ENCODE measurements at places on chromosomes 1 and 21.

DNA sequence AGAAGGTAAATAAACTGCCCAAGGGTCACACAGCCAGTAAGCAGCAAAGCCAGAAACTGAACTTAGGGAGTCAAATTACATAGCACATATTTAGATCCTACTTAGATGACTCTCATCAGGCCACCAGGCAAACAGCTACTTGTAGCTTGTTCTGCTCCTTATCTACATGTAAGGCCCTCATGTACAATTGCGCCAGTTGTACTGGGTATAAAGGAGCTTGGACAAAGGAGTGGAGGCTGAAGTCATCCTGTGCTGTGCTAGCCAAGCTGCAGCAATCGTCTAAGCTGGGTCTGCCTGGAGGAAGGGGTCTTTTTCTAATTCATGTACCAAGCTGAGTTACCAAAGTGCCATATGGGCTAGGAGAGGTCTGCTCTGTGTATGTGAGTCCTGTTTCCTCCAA is 12.8 kb downstream of the ETNK2 start:
- DNase-seq: no peak

DNA sequence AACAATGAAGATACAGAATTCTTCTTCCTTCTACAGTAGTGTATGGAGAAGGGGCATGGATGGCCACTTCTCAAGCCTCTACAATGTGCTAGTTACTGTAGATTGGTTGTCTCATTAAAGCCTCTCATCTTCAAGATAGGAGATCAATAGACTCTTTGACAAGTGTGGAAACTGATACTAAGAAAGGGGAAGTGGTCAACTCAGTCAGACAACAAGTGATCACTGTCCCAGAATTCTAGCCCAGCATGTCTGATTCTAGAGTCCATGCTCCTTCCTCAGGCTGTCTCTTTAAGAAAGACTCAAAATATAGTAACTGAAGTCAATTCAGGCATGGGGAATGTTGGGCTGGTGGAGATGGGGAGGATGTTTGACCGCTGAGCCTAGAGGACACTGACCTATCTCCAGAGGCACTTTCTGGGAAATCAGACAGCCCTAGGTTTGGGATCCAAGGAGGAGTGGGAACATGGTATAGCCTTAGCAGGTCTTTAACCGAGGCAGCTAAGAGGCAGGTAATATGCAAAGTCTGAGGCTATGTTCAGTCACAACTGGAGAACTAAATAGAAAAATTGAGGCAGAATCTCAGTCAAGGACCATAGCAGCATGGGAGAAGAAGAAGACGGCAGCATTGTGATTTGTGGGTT is 39.3 kb upstream of the EYA3 start:
- DNase-seq: no peak

- peak; percentile 69 for DNase-seq
These were observed 13.0 kb downstream of the IFI6 start for GRCh38 chr1:27658951-27659496.

- DNase-seq: peak; percentile 95
These were observed 46.3 kb downstream of the IER5 start for GRCh38 chr1:181134543-181135436.

- DNase-seq: no peak
These were observed 77.9 kb downstream of the POFUT2 start for GRCh38 chr21:45209685-45210284.

DNA sequence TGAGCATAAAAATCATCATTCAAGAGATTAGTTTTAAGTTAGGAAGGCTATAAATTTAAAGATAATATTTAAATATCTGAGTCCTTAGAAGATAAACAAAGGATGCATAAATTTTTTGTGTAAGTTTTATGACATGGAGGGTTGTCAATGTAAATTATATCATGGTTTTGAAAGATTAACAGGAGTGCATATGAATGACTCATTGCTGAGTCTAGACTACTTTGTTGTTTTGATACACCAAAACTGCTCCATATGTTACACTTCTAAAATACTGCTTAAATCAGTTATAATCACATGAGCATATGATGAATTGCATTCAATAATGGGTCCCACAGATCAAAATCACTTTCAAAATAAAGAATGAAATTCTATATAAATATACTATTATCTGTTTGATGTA is 312.5 kb downstream of the KCNT2 start:
- DNase-seq: no peak

GRCh38 chr1:30348147-30348546 is 375.2 kb downstream of the MATN1 start:
- DNase-seq: no peak

GRCh38 chr1:40404670-40405462 is 31.3 kb downstream of the SMAP2 start:
- no peak for DNase-seq

DNA sequence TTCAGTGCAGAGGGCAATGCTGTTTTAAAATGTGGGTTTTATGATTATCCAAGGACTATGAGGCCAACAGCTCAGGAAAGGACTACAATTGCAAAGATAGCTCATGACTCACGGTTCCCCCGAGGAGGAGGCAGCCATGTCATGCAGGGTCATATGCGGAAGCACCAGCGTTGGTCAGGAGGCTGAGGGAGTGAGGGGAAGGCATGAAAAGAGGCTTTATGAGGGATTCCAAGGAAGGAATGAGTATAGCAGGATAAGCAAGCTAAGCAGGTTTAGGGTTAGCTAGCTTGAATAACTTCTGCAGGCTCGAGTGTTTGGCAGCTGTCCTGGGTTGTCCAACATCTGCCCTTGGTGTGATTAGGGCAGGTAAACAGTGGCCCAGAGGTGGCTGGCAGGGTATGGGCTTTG is 495.1 kb downstream of the SETD4 start:
- no peak for DNase-seq

DNA sequence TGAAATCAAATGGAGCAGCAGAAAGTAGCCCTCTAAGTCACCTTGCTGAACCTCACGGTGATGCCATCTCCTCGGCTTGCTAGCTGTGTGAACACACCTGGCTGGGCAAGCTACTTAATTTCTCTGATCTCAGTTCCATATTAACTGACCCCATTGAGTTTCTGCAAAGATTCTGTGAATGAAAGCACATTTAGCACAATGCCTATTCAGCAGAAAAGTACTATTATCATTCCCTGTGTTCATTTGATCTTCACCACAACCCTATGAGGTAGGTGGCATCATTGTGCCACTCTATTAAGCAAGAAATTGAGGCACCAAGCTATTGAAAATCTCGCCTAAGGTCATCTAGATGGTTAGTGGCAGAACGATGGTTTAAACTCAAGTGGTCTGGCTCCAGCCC is 130.1 kb upstream of the HOOK1 start:
- no peak for DNase-seq

GRCh38 chr1:37038227-37039093 is 4.1 kb upstream of the GRIK3 start:
- DNase-seq: no peak

GRCh38 chr1:93440272-93440671 is 7.6 kb upstream of the FNBP1L start:
- DNase-seq: no peak

GRCh38 chr1:15542388-15543250 is 16.0 kb downstream of the DNAJC16 start:
- DNase-seq: no peak

- no peak for DNase-seq
These were observed 84.5 kb upstream of the C1orf174 start for GRCh38 chr1:3984586-3984985.

Measured in RWPE2 (cell line).